Left colon (tissue), 2 donors: ENCODE measurements at places on chromosomes 2 and 18.
A peak's percentile ranks its signal among the peaks of the same experiment; 100 is the strongest.

- DNase-seq, result no peak
Measured at GRCh38 chr2:168515502-168515901, 59.4 kb downstream of the CERS6 start.

DNA sequence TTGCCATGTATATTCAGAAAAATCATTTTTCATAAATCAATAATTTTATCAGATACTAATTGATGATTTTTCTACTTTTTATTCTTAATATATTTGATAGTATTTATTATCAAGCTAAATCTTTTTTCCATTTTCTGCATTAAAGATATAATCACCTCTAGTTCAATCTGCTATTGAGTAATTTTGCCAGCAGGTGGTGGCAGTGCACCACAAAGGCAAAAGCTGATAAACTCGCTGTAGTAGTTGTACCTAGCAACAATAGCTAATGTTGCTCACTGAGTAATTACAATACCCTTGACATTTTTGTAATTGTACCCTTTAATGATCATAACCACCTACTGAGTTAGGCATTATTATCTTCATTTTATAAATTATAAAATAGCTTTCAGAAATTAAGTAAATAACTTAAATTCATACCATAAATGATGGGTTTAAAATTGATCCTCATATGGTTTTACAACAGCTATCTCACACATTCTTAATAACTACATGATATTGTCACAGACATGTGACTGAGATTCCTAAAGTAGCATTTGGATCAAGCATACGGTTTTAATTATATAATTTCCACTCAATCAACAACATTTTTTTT, 52.0 kb upstream of the CALCRL start:
- DNase-seq, result peak; percentile 53

DNA sequence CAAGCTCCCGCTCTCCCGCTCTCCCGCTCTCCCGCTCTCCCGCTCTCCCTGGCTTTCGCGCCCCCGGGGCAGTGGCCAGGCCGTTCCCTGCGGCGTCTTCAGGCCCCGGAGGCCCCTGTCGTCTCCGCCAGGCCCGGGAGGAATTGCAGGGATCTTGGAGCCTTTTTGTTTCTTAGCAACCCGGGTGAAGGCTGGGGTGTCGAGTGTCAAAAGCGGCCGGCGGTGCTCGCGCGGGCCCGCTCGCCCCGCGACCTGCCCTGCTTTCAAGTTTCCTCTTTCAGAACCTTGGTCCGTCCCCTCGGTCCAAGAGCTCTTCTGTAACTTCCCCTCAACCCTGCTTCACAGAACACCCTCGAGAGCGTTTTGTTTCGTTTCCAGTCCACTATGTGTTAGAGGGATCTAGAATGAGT, 1.4 kb downstream of the RNF138 start:
- DNase-seq, result peak; percentile 60

GRCh38 chr2:4134551-4135550, 431.5 kb downstream of the DCDC2C start:
- DNase-seq, result no peak

DNA sequence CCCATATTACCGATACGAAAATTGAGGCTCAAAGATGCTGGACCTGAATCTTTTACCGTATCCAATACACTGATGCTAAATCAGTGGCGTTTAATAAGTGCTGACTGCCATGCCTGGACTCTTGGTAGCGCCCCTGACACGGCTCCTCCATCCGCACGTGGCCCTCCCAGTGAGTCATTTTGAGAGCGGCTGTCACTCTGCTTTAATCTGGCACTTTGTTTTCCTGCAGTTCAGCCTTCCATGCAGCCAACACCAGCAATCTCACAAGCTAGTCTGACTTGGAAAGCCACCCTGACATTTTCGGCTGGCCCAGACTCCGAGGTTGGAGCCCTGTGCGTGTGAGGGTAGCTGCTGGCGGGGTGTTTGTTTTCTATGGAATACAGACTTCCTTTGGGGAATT, 155.1 kb upstream of the LMAN1 start:
- peak; percentile 40 for DNase-seq

GRCh38 chr18:37398248-37398920, 167.2 kb downstream of the CELF4 start:
- no peak for DNase-seq
